ENCODE measurements at places on chromosomes 6 and 20.
A peak's percentile ranks its signal among the peaks of the same experiment; 100 is the strongest.

GRCh38 chr6:127950566-127951145 lies 49.8 kb upstream of the THEMIS start:
- no peak for DNase-seq

- DNase-seq: no peak
Observed at GRCh38 chr6:91141346-91141745, 554.5 kb upstream of the MAP3K7 start.

DNA sequence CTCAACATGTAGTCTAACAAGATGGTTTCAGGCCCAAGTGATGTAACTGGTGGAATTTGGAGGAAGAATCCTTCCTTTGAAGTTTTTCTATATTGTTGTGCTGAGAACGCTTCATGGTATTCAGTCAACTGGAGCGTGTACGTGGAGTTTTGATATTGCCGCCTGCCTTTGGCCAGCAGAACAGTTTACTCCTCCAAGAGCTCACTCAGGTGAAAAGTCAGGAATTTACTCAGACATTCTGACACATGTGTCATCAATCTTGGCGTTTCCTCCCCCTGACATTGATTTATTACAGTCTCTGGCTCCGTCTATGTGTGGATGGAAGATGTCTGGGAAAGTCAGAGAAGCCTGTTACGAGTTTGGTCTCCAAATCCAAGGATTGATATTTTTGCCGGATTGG lies 19.0 kb upstream of the TGM2 start:
- no peak for DNase-seq

DNA sequence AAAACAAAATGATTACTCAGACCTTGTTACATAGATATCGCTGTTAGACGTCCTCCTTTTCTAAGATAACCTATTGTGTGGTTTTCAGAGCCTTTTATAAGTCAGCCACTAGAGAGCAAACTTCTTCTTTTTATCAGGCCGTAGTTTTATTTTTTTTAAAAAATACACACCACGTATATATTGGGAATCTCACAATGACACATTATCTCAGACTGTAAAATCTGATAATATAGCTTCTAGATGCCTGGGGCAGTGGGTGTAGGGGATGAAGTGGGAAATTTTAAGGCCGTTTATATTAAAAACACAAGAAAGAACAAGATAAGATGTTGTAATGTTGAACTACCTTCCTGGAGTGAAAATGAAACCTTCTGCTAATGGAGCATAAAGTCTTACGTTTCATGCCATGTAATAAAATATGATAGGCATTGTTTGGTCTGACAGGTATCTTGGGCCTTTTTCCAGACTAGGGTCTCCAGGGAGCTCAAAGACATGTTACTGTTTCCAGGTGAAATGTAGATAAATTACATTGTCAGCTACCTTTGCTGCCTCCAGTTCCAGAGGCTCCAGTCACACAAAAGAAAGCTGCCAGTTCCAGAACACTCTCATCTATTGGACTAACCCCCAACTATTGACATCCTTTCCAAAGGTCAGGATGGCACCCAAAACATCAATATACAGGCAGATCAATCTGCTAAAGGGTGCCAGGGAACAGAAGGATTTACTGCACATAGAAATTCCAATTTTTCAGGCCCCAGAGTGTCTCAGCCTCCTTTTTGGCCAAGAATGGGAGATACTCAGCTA lies 130.2 kb upstream of the AKIRIN2 start:
- no peak for DNase-seq

GRCh38 chr20:59829054-59829785 lies 104.2 kb downstream of the SYCP2 start:
- DNase-seq: peak; percentile 68

DNA sequence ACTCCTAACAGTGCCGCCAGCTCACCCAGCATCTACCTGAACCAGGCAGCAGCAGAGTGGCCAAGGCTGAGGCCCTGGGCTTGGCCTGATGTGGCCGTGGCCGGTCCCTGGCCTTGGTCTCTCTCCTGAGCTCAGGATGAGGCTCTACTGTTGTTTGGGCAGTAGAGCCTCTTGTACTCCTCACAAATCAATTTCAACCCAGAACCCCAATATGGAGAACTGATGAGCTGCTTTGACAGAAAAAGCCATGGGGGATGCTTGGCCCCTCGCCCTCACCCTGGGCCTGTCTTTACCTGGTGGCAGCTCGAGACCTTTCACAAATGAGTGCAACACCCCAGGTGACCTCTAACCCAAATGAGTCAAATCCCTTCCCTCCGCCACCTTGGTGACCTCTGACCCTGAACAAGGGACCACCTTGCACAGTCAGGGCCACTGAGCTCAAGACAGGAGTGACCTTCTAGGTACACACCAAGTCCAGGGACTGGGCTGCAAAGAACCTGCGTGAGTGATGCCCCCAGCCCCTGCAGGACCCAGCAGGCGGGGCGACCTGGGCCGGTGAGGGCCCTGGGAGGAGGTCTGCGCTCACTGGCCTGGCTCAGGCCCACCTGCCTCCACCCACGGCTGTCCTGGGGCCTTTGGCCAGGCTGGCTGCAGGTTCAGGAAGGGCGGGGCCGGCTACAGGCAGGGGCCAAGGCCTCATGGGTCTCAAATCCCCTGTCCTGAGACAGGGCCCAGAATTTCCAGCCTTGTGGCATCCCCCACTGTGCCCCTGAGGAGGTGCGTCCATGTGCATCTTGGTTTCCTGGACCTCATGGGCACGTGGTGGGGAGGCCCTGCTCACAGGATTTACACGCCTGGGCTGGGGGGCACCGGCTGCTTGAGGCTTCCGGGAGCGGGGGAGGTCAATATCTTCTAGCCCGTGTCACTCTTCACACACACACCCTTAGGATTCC lies 30.2 kb downstream of the PSMG4 start:
- DNase-seq: no peak

- DNase-seq: no peak
Observed at GRCh38 chr20:36528176-36528874, 13.0 kb upstream of the MYL9 start.

DNA sequence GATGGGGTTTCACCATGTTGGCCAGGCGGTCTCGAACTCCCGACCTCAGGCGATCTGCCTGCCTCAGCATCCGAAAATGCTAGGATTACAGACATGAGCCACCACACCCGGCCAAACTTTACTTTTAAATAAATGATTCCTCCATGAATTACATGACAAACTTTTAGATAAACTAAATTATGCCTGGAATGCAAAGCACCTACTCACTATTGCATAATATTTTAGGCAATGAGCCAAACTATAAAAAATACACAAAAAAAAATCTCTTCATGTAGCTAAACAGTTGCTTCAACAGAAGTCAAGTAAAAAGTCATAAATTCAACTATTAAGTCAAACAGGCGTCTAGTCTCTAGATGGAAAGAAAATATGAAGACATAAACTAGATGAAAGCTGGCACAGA lies 56.5 kb downstream of the PTPRK start:
- DNase-seq: no peak

DNA sequence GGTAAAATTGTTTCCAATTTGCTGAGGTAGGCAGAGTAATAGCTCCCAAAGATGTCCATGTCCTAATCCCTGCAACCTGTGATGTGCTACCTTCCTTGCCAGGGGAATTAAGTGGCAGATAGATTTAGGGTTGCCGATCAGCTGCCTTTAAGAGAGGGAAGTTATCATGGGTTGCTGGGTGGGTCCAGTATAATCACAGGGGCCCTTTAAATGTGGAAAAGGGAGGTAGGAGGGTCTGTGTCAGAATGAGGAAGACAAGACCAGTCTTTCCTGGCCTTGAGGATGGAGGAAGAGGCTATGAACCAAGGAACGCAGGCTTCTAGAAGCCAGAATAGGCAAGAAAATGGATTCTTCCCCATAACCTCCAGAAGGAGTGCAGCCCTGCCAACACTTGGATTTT lies 50.7 kb downstream of the CTCFL start:
- DNase-seq: no peak

GRCh38 chr6:96212066-96212465 lies 196.3 kb downstream of the FUT9 start:
- no peak for DNase-seq

- no peak for DNase-seq
Observed at GRCh38 chr6:37048851-37049757, 43.6 kb downstream of the FGD2 start.

- no peak for DNase-seq
Observed at GRCh38 chr20:57240581-57241362, 25.7 kb downstream of the BMP7 start.

DNA sequence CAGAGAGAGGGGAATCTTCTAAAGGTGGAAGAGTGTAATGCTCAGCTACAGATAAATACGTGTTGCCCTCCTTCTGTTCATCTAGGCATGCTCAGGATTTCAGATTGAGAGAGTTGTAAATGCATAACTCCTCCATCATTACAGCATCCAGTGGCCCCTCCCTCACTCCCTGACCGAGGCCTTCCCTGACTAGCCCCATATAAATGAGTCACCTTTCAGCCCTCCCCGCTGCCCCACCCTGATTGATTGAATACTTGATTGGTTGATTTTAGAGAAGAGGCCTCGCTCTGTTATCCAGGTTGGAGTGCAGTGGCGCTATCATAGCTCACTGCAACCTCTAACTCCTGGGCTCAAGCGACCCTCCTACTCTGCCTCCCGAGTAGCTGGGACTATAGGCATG lies 193.7 kb downstream of the EYA2 start:
- no peak for DNase-seq
